Forelimb muscle (tissue), 1 donor: ENCODE measurements at places on chromosomes 3 and 15. TPM values are rescaled to one million over a fixed set of nuclear protein-coding genes. Genes with fewer than 3 reads are reported as not detected.

- no peak for DNase-seq
These were observed 232.4 kb downstream of the ADAMTSL3 start for GRCh38 chr15:83886321-83886720.

DNA sequence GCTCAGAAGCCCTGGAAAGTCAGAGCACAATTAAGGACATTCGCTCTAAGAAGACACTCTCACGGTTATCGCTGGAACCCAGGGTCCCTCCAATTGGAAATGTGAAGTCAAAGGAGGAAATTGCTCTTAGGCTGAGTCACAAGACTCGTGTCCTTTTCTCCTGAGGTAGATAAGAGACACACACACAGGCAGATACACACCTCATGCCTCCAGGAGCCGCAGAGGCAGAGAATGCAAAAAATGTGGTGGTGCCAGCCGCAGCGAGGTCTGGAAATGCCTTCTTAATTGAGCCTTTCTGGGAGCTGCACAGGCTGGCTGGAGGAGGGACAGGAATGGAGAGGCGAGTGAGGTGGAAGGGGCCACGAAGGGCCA lies 189.3 kb downstream of the OPA1 start:
- DNase-seq: no peak

- no peak for DNase-seq
These were observed 177.8 kb upstream of the CDIN1 start for GRCh38 chr15:36401586-36401966.

GRCh38 chr3:57004229-57004628 lies 56.2 kb upstream of the SPATA12 start:
- no peak for DNase-seq

GRCh38 chr15:77944002-77944867 lies 133.3 kb downstream of the TBC1D2B start:
- no peak for DNase-seq

Gene GOLGA8R
- 9.1 TPM for polyA plus RNA-seq

Gene ATP13A3
- polyA plus RNA-seq: 22.6 TPM
